ENCODE measurements at places on chromosomes 3 and 15.

DNA sequence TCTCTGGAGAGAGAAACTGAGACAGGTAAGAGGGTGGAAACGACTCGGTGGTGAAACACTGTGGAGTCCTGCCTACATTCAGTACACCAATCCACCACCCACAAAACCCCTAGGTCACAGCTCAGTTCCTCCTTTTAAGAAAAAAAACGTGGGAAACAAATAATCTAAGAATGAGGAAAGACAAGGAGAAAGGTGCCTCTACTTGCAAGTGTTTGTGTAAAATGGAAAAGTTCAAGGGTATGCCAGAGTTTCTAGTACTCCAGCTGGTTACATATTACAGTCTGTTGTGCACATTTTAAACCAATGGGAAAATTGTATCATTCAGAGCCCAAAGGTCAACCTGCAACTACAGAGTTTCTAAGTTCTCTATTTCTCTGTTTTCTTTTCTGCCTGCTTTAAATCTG is 32.2 kb downstream of the HGD start:
- DNase-seq, result no peak

DNA sequence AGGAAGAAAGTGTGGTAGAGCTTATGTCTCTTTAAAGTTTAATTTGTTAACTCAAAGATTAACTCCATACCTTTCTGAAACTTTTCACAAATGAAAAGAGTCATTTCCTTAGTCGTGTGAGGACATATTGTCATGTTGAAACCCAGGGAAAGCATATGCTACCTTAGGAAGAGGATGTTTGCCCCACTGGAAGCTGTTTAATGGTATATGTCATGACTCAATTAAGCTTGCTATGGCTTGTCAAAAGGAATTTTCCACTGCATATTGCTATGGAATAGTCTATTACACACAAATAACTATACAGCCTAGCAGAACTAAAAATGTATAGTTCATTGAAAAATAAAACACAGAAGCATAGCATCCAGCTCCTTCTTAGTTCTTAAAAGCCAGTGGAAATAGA is 69.9 kb downstream of the NSUN3 start:
- DNase-seq, result no peak

GRCh38 chr3:45573591-45573990 is 21.0 kb upstream of the LIMD1 start:
- no peak for DNase-seq

DNA sequence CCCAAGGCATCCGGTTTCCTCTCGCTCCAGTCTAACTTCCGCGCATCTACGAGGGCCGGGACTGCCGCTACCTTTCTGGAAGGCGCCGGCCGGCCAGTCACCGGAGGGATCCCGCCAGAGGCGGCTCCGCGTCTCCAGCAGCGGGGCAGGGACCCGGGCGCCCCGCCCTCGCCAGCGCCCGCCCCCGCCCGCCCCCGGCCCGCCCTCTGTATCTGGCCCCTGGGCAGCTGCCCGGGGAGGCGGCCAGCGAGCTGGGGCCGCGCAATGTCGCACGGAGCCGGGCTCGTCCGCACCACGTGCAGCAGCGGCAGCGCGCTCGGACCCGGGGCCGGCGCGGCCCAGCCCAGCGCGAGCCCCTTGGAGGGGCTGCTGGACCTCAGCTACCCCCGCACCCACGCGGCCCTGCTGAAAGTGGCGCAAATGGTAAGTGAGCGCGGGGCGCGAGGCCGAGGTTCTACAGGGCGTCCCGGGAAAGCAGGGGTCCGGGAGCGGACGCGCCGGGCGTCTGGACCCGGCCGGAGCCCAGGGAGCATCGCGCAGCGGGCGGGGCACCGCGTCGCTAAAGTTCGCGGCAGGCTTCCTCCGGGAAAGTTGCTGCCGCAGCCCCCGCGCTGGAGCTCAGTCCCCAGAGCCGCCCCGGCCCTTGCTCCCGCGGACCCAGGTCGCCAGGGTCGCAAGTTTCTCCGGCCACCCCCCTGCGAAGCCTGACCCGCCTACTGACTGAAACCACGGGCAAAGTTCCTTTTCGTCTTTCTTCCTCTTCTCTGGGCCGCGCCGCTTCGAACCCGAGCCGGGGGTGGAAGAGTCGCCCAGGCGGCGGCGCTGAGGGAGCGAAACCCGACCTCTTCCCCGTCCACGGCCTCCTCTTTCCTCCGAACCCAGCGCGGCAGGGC is at the start of gene CMTM7:
Gene CMTM7 (plus strand): TSS at position 211 of the 893 bp plus-strand sequence. CDS start 54 bp downstream, at position 265.
- DNase-seq, result peak; percentile 77

DNA sequence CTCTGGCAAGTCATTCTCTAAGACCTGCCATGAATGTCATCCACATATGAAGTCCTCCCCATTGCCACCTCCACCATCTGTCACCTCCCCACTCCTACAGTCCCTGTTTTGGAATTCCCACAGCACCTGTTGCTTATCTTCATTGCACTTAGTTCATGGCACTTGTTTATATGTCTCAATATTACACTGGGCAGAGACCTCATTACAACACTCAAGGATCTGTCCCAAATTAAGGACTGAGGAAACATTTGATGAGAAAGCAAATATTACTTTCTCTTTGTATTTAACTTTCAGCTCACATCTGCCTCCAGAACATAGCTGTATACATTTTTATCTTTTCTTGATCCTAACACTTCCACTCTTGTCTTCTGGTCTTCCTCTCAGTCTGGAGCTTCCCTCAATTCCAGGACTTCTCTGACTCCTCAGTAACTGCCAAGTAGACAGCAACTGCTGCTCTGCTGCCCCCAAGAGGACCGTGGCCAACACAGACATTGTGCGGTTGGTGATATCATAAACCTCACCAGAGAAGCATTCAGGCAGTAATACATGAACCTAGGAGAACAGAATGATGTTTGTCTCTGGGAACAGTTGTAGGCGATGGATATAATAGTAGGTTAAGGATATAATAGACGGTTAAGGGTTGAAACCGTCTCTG is 45.0 kb upstream of the FGF12 start:
- peak; percentile 3 for DNase-seq

- no peak for DNase-seq
Observed at GRCh38 chr15:26628071-26628470, 144.8 kb downstream of the GABRB3 start.

GRCh38 chr15:100560323-100560722 is 31.6 kb upstream of the CERS3 start:
- DNase-seq, result no peak

GRCh38 chr3:40588406-40588805 is 63.6 kb downstream of the ZNF621 start:
- no peak for DNase-seq

- no peak for DNase-seq
Observed at GRCh38 chr3:173584838-173585831, 187.6 kb downstream of the NLGN1 start.

GRCh38 chr3:19866751-19867347 is 67.2 kb downstream of the EFHB start:
- DNase-seq, result peak; percentile 22

DNA sequence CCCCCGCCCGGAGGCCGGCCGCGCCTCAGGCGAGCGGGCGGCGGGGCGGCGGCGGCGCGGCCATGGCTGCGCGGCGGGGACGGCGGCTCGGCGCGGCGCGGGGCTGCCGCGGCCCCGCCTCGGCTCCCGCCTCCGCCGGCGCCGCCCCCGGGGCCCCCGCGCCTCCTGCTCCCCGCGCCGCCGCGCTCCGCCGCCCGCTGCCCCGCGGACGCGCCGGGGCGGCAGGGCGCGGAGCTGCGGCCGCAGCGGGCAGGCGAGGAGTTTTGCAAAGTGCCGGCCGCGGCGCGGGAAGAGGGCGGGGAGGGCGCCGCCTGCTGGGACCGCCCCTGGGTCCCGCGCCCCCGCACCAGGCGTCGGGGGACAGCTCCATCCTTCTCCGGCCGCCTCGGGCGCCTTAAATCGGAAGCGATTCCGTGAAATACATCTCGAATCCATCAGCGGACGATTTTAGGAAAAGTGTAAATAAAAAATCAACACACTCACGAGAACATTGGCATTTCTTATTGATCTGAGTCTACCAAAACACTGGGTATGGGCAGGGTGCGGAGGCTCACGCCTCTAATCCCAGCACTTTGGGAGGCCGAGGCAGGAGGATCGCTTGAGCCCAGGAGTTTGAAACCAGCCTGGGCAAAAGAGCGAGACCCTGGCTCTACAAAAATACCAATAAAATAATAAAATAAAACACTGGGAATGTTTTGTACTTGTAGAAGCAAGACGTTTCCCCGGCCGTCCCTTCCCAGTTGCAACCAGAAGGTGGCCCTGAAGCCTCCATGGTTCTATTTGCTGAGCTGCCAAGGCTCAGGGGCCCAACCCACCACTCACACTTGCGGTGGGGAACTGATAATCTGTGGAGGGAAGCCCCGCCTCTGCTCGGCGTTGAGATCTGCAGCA is 136.9 kb downstream of the NUP210 start:
- DNase-seq, result peak; percentile 48

- DNase-seq, result no peak
Observed at GRCh38 chr15:68583936-68584755, 5.4 kb downstream of the CORO2B start.

DNA sequence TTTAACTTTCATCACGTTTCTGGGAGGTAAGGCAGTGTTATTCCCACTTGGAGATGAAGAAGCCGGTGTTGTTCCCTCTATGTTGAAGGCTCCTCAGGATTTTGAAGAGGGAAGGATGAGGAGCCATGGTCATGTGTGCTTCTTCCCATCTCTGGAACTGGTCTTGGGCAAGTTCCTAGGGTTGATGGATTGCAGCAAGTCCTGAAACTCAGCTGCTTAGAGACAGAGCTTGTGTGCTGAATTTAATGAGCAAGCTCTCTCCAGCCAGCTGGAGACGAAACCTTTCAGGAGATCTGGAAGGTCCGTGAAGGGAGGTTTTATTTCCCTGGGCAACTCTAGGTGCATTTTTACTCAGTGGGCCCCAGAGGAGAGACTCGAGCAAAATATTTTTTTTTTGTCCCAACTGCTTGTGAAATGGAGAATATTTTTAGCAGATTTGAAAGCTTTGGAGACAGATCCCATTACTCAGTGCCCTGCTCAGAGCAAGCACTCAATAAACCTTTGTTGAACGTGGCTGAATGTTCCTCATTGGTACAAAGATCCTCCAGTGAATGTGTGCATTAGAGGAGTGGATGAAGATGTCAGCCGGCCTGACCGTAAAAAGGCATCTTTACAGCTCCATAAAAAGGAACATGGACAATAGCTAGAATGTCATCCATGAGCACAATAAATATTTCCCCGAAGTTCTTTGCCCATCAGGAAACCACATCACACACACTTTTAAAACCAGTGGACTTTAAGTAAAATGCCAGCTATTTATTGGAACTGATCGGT is 55.6 kb upstream of the RGMA start:
- DNase-seq, result no peak

DNA sequence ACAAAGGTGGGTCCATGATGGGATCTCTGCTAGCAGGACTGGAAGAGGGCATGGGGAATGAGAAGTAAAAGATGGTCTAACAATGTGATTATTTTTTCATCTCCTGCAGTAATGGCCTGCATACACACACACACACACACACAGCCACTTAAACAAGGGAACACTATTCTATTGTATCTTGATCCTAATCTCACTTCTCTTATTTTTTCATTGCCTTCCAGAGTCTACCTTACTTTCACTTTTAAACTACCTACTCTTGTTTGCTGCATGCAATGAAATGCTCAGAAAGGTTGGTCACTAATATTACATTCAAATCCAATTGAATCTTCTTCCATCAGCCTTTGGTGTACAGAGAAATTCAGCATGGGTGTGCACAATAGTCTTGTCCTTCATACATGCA is 853.8 kb downstream of the IGSF11 start:
- DNase-seq, result no peak

DNA sequence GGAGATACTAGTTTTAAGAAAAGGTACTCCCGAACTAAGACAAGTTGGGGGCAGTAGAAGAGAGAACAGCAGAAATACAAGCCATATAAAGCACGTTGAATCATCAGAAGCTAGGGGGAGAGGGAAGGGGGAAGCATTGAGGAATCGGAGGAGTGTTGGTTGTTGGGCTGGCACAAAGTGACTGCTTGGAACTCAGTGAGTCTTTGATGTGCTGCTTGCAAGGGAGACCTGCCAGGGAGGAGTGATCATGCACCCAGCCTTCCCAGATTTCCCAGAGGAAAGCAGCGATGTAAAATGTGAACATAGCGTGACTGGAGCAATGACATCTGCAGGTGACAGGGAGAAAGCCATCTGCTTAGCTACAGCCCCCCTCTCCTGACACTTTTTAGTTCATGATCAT is 192.4 kb upstream of the IL12A start:
- DNase-seq, result no peak

GRCh38 chr15:62521396-62521795 is 356.3 kb upstream of the C2CD4B start:
- no peak for DNase-seq

DNA sequence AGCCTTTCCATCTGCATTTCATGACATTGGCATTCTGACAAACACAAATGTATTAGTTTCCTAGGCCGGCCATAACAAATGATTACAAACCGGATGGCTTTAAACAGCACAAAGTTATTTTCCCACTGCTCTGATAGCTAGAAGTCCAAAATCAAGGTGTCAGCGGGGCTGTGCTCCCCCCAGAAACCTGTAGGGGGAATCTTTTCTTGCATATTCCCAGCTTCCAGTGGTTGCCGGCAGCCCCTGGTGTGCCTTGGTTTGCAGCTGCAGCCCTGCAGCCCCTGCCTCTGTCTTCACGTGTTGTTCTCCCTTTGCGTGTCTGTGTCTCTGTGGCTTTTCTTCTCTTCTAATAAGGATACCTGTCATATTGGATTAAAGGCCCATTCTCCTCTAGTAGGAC is 79.0 kb upstream of the CDV3 start:
- DNase-seq, result no peak

- no peak for DNase-seq
Observed at GRCh38 chr3:124261306-124261705, 269.4 kb upstream of the ROPN1 start.

DNA sequence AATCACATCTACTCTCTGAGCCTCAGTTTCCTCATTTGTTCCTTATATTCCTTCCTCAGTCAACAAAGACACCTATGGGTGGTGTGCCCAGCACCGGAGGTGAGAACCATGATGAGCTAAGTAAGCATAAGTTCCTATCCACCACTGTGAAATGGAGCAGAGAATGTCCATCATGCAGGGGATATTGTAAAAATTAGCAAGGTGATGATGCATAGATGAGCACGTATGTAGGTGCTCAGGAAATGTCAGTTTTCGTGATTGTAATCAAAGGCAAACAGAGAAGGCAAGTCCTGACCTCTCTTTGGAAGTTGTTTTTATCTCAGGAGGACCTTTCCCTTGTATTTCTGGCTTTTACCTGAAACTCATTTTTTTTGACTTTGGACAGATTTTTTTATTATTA is 165.4 kb downstream of the GHSR start:
- no peak for DNase-seq

GRCh38 chr3:55461896-55462295 is 25.2 kb downstream of the WNT5A start:
- DNase-seq, result no peak

- no peak for DNase-seq
Observed at GRCh38 chr15:26521691-26522198, 251.1 kb downstream of the GABRB3 start.

Data from activated T-cell treated with anti-CD3 and anti-CD28 coated beads, Interleukin-2, amount 50 U/mL, for 72 hours (primary cell).